ENCODE measurements at places on chromosomes 16 and 17.
A peak's percentile ranks its signal among the peaks of the same experiment; 100 is the strongest.

DNA sequence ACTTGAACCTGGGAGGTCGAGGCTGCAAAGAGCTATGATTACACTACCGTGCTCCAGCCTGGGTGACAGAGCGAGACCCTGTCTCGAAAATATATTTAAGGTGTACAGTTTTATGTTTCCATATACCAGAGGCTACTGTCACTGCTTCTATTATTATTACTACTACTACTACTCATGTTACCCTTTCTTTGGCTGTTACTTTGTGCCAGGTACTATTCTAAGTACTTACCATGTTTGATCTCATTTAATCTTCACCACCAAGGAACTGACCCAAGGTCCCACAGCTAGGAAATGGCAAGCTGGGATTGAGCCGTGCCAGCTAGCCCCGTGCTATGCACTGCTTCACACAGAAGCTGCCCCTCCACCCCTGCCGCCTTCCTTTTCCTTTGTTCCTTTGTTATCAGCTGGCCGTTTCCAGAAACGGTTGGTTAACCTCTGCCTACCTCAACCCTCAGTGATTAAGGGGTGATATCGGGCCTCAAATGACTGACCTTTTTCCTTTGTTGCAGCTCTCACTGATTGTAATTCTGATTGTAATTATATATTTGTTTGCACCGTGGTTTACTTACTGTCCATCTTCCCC is 78.4 kb downstream of the ABCC1 start:
- DNase-seq, result no peak

DNA sequence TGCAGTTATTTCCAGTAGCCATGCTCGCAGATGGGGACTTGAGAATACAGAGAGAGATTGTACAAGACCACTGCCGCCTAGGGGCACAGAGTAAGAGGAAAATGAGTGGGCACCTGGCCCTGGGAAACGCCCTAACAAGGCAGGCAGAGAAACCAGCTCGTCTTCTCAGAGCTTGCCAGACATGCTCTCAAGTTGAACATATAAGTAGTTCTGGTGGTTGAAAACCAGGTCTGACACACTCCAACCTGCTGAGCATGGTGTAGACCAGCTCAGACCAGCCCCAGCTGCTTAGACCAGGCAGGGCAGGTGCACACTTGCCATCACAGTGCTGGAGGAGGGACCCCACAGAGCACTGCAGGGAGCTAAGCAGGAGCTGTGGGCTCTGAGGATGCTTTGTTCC is 250.5 kb downstream of the CPPED1 start:
- no peak for DNase-seq

DNA sequence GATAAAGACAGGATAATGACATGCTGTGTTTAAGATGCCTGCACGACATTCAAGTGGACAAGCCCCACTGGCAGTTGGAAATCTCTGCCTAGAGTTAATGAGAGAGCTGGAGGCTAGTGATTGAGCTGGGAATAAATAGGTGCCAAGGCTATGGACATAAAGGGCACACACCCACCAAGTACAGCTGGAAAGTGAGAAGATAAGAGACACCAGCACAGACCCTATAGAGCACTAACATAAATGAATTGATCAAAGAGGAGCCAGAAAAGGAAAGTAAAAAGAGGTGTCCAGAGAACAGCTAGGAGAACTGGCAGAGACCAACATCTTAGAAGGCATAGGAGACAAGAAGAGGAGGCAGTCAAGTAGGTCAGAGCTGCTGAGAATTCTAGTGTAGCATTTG is 101.2 kb downstream of the YPEL2 start:
- no peak for DNase-seq

- DNase-seq, result peak; percentile 75
Measured at GRCh38 chr17:7841915-7842379, 7.9 kb downstream of the KDM6B start.

DNA sequence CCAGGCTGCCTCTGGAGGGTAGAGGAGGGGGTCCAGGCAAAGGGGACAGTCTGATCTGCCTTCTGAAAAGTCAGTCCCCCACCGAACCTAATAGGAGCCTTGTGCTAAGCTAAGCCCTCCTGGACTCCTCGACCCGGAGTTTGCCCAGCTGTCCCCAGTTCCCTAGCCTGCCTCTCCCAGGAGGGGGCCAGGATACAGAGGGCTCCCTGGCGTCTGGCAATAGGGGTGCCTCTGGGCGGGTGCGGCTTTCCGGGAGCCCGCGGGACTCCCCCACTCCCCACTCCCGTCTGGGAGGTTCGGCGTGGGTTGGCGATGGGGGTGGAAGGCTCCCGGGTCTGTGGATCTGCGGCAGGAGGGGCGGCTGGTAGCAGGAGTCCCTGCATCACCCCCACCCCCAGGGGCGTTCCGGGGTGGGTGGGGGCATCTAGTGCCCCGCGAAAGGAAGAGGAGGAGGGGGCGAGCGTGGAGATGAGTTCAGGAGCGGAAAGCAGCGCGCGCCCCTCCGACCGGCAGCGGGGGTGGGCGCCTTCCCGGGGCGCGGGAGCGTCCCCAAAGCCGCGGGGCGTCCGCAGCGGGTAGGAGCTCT is 1.2 kb downstream of the GSG1L start:
- DNase-seq, result no peak

DNA sequence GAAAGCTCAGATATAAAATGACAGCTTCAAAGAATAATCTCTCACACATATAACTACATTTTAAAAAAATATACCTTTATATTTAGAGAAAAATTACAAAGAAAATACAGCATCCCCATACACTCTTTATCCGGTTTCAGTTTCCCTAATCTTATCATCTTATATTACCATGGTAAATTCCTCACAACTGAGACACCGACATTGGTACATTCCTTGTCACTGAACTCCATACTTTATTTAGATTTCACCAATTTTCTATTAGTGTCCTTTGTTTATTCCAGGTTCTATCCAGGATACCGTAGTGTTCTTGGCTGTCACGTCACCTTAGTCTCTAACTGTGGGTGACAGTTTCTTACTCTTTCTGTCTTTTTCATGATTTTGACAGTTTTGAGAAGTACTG is 22.0 kb upstream of the ABCA10 start:
- DNase-seq, result no peak

GRCh38 chr17:73591296-73592078 is 52.8 kb downstream of the SDK2 start:
- no peak for DNase-seq

DNA sequence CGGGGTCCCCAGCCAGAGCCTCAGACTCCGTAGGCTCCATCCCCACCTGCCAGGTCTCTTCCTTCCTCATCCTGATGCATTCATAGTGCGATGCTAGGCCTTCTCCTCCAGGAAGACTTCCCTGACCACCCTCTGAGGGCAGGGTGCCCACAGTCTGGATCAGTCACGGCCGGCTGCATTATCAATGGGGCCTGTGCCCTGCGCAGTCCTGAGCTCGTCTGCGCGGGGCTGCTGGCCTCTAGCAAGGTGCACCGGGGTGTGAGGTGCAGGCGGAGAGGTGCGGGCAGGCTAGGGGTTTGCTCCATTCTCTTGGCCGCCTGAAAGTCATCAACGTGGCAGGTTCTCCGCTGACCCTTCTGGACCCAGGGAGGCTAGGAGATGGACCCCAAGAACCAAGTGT is 56.9 kb upstream of the ACSF3 start:
- DNase-seq, result no peak

DNA sequence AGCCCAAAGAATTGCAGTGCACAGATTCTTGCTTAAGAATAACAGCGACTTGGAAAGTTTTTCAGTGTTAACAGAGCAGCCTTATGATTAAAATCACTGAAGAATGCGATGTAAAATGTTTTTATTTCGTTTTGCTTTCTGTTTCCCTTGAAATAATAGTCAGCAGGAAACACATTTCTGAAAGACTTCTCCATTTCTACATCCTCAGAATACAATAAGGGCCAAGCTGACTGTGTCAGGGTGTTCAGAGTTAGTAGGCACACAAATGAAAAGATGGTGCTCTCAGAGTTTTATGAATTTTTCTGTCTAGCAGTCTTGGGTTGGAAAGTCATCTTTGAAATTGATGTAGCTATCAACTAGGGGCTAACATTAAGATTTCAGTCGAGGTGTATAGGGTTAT is 582.9 kb upstream of the RBFOX1 start:
- DNase-seq, result no peak

DNA sequence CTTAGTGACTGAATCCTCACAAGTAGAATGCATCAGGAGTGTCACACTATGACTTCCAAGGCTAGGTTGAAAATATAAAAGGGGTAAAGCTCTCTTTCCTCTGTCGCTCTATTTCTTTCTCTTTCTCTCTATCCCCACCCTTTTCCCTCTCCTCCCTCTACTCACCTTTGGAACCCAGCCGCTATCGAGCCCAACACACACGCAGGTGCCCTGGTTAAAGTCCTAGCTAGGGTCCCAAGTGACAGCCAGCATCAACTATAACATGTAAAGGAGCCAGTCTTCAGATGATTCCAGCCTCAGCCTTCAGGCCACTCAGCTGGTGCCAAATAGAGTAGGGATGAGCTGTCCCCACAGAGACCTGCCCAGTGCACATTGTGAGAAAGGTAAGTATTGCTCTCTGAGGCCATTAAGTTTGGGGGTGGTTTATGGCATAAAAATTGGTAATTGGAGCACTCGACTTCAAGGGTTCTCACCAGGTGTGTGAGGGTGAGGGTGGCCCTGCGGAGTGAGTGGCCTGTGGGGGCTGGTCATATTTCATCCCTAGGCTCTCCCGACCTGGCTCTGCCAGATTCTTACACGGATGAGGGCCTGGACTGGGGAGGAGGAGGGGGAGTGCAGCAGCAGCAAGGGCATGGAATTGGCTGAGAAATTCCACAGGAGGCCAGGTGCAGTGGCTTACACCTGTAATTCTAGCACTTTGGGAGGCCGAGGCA is 14.9 kb upstream of the C16orf54 start:
- DNase-seq, result no peak

DNA sequence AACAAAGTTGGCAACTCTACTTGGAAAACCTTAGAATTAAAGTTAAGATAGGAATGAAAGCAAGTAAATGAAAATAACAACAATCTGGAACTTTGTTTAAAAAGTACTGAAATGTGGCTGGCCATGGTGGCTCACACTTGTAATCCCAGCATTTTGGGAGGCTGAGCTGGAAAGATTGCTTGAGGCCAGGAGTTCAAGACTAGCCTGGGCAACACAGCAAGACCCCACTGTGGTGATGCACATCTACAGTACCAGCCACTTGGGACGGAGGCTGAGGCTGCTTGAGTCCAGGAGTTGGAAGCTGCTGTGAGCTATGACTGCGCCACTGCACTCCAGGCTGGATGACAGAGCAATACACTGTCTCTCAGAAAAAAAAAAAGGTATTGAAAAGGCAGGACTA is 51.7 kb downstream of the SYNRG start:
- no peak for DNase-seq

GRCh38 chr17:59311051-59311468 is 20.4 kb upstream of the YPEL2 start:
- DNase-seq, result no peak

DNA sequence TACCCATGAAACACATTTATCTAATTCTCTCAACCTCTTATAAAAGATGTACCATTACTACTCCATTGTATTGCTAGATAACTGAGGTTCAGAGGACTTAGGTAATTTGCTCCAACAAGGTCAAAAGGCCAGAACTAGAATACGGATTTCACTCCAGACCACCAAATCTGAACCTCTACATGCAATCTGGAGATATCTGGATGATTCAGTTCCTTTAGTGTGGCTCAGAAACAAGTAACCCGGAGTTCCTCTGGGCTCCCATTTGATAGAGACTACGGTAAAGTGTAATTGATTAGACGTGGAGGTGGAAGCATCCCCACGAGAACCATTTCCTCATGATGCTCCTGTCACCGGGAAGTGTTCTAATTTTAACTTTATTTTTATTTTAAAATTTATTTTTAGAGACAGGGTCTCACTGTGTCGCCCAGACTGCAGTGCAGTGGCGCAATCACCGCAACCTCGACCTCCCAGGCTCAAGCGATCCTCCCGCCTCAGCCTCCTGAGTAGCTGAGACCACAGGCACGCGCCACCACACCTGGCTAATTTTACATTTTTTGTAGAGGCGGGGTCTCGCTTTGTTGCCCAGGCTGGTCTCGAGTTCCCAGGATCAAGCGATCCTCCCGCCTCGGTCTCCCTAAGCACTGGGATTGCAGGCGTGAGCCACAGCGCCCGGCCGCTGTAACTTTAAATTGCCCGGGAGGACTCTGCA is 608 bp upstream of the COX10 start:
- DNase-seq, result no peak

- DNase-seq, result no peak
Measured at GRCh38 chr17:37702598-37702997, 42.3 kb downstream of the HNF1B start.

DNA sequence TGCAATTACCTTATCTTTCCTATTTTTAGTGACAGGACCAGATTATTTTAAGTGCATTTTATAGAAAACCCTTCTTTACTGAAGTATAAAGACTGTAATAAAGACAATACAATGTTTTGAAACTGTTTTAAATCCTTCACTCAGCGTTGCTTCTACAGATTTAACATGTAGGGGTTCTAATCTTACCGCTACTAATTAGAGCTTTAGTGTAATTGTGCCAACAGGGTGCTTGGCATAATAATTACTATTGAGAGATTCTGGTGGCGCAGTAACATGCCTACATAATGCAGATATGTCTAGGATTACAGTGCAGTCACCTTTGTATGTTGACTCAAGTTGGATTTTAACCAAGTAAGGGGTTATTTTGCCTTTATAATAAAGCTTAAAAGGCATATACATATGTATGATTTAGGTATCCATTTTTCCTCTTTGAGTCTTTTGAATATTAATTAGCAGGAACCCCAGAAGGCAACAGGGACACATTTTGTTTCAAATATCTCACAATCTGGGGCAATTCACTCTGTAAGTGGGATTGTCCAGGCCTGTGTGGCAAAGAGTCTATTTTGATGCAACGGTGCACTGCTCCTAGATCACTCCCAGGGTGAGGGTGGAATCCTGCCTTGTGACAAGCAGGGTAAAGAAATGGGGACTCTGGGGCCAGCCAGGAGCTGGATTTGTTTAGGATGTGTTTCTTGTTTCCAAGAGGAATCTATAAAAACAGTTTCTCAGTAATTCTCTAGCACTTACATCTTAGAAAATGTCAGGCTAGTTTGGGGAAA is 604.7 kb upstream of the SALL1 start:
- DNase-seq, result no peak

DNA sequence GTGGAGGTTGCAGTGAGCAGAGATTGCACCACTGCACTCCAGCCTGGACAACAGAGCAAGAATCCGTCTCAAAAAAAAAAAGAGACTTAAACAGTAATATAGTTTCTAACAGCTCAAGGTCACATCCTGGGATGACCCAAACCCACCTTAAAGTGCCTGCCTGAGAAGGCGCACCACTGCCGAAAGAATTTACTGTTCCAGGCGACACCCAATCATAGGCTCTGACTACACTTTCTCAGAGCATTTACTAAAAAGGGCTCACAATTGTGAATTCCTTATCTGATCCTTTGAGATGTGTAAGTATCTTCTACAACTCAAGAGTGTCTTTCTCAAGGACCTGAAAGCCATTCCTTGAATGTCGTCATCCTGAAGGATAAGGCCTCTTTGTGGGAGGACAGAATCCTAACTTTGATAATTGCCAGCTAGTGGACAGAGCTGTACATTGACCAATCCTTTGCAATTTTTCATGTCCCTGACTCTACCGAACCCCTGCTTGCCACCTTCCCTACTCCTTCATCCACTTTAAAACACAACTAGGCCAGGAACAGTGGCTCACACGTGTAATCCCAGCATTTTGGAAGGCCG is 2.6 kb upstream of the ST3GAL2 start:
- no peak for DNase-seq

GRCh38 chr16:22663389-22664064 is 150.4 kb upstream of the HS3ST2 start:
- no peak for DNase-seq

Measured in stimulated activated CD4-positive, alpha-beta T cell treated with anti-CD3 and anti-CD28 coated beads, Interleukin-15, amount 100 ng/mL, for 1 hour (primary cell).